ENCODE measurements at places on chromosomes 1 and 21.
A peak's percentile ranks its signal among the peaks of the same experiment; 100 is the strongest.

DNA sequence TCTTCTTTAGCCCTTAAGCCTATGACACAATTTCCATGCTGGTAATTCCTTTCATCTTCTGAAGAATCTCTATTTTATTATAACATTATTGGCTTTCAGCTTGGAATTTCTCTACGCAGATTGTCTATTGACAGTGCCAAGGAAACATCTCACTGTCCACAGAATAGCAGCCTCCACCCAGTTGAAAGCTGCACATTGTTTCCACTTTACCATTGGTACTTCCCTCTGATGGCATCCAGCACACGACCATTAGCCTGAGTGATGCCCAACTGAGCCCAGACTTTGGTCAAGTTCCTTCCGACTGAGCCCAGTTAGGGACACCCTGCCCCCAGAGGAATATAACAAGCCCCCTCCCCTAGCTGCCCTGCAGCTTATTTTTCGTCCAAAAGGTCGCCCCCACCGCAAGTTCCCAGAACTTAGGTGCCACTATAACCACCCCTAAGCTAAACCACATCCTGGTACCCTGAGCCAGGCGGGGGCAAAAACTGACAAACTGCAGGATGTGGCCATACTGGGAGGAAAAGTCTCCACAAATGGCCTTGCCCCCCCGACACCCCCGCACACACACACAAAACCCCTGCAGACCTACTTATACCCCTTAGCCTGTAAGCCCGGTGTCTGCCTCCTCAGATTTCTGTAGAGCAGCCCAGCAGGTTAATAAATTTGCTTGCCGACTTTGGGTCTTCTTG is 13.2 kb downstream of the GBP5 start:
- H3K36me3 ChIP-seq, result no peaks in the 10 kb centered on the region
- DNase-seq, result no peak
- H3K4me1 ChIP-seq, result peaks cover 4% of the 10 kb centered on the region
- H3K4me3 ChIP-seq, result no peak overlapping the region
- no peaks in the 10 kb centered on the region for H3K27me3 ChIP-seq

DNA sequence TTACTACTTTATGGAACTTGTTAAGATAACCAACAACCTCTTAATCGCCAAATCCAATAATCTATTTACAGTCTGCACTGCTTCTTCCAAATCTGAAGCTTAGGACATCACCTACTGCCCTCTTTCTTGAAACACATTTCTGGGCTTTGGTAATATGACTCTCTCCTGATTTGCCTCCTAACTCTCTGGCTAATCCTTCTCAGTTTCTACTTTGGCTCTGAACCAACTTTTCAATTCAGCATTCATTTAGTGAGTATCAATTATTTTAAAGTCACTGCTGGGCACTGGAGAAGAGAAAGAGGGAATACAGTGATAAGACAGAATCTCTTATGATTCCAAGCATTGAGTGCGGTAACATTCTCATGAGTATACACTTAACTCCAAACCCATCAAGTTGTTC is 275.0 kb downstream of the AKT3 start:
- H3K27ac ChIP-seq, result no peak overlapping the region
- no peaks in the 10 kb centered on the region for H3K27me3 ChIP-seq
- H3K4me3 ChIP-seq, result no peak overlapping the region
- peak; percentile 9 for DNase-seq
- peaks cover 3% of the 10 kb centered on the region for H3K4me1 ChIP-seq

- H3K27me3 ChIP-seq, result no peaks in the 10 kb centered on the region
- no peaks in the 10 kb centered on the region for H3K36me3 ChIP-seq
- DNase-seq, result peak; percentile 20
- no peak overlapping the region for H3K27ac ChIP-seq
- H3K4me3 ChIP-seq, result no peak overlapping the region
- H3K4me1 ChIP-seq, result no peaks in the 10 kb centered on the region
These were observed 58.1 kb downstream of the RPAP2 start for GRCh38 chr1:92356956-92357355.

- H3K4me1 ChIP-seq, result peaks cover 51% of the 10 kb centered on the region
- peak; percentile 100 for DNase-seq
- no peaks in the 10 kb centered on the region for H3K27me3 ChIP-seq
- peak overlapping the region; percentile 98 for H3K27ac ChIP-seq
- peak overlapping the region; percentile 35 for H3K4me3 ChIP-seq
These were observed 73.2 kb upstream of the CNIH3 start for GRCh38 chr1:224542783-224543440.

GRCh38 chr1:97334454-97334853 is 586.4 kb downstream of the DPYD start:
- no peaks in the 10 kb centered on the region for H3K36me3 ChIP-seq
- no peaks in the 10 kb centered on the region for H3K27me3 ChIP-seq
- H3K27ac ChIP-seq, result peak overlapping the region; percentile 32
